ENCODE measurements at places on chromosomes 5 and 9.

DNA sequence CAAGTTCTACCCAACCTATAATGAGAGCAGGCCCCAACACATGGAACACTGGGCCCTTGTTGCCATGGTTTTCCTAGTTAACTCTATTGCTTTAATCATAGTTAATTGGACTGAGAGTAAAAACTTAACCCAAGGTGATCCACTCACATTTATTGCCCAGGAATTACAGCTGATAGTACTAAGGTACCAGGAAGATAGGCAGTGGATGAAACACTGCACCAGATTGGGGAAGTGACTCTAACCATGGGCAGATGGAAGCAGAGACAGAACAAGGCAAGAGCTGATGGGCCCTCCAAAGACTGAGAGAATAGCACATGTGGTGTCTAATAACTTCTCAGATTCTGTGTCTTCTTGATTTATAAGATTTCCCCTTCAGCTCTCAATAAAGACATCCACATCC lies 145.7 kb upstream of the TRIM32 start:
- no peak for DNase-seq

DNA sequence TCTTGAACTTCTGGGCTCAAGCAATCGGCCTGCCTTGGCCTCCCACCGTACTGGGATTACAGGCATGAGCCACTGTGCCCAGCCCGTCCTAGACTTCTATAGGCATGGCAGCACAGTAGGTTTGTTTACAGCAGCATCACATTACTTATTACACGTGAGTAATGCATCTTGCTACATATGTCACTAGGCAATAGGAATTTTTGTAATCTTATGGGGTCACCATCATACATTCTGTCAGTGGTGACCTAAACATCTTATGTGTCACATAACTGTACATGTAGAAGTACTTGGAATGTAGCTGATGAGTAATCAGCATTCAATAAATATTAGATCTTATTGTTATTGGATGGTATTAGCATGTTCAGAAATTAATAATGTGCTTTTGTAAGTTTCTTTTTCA lies 22.9 kb upstream of the ABCA1 start:
- DNase-seq: no peak

DNA sequence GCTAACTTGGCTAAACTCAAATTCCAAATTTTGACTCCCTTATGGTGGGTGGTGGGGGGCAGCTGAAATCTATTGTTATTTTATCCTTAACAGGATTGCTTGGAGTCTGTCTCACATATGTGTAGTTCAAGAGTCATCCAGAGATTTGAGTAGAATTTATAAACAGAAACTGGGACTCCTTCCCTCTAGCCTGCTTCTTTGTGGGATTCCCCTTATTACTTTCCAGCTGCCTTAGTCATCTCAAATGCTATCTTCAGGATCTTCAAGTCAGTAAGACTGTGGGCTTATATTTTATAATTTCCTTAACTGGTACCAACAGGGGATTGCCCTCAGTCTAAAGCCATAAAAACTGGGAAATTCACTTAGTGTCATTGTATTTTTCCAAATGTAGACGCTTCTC lies 55.5 kb downstream of the NNT start:
- no peak for DNase-seq

- DNase-seq: no peak
Measured at GRCh38 chr9:68896486-68896885, 117.4 kb downstream of the PRKACG start.

- no peak for DNase-seq
Measured at GRCh38 chr5:64576250-64576649, 70.4 kb downstream of the RGS7BP start.

GRCh38 chr5:141947316-141947715 lies 10.7 kb downstream of the PCDH12 start:
- no peak for DNase-seq

GRCh38 chr5:153619771-153620170 lies 129.3 kb downstream of the GRIA1 start:
- DNase-seq: no peak

DNA sequence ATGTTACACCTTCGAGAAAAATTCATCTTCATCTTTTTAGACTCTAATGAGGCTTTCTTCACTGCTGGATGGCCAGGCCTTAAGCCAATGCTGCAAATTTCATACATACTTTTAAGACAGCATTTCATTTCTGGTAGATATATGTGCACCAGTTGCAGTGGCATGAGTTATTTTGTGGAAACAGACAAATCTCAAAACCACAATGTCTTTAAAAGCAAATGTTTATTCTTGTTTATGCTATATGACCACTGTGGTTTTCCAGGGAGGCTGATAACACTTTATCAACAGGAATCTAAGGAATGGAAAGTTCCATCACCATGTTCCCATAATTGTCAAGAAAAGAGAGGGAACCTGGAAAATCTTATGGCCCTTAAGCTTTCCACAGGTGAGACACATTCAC lies 27.7 kb downstream of the CDH9 start:
- DNase-seq: no peak

DNA sequence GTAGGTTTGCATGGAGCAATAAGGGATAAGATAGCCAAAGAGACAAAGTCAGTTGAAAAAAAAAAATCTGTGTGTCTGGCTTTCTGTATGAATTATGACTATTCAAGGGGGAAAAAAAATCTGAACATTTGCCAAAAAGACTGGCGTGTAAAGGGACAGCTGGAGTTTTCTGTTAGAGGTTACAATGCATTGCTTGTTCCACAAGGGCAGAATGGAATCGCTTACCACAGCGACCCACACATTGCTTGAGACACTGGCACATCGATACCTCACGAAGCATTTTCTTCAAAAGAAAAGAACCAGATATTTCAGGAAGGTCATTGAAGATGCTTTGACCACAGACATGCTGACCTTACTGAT lies 327.8 kb downstream of the TMEM167A start:
- no peak for DNase-seq

DNA sequence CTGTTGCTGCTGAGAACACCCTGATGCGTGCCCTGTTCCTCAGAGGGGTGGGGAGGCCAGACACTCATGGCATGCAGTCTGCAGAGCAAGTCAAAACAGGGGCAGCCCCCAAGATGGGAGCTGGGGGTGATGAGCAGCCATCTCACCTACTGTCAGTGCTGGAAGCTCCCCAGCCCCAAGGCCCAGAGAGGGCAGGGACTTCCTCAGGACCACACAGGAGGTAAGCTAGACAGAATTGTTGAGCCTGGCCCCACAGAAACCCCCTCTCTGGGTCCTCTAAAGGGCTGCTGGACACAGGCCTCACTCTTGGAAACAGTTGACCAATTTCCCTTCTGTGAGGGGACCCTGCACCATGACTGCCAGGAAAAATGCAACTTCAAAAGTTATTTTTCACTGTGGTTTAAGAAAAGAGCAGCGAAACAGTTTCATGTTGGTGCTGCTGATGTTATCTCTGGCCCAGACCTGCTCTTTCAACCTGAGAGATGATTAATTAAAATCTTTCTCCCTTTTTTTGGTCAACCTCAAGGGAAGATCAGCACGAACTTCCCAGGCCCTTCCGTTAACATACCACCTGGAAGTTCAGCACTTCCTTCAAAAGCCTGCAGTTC lies 9.6 kb downstream of the CSF2 start:
- no peak for DNase-seq

DNA sequence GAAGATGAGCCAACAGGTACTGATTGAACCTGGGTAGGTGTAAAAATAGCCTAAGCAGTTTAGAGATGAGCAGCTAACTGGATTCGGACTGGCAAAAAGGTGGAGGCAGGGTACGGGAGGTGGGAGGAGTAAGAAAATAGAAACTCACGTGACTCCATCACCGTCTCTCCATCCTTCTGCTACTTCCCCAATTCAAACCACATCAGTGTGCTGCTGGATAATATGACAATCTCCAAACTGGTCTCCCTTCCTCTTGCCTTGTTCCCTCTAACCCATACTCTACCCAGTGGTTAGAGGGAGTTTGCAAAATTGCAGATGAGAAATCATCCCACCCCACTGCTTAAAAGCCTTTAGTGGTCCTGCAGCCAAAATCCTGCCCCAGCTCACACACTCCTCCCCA lies 42.7 kb downstream of the RIGI start:
- no peak for DNase-seq

- no peak for DNase-seq
Measured at GRCh38 chr5:64923151-64923685, 154.5 kb downstream of the CWC27 start.

DNA sequence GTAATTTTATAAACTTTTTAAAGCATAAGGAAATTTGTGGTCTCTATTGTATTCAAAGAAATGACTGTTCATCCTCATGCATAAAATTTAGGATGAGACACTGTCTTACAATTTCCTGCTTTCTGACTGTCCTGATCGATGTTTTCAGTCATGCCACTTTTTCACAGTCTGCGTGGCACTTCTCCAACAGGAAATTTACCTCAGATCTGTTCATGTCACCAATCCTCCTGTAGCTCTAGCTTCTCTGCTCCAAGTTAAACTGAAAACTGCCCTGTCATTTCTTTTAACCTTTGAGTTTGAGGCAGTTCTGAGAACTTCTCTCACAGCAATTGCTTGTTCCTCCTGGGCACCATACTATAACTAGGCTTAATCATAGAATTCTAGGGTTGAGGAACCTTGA lies 455.1 kb downstream of the EFNA5 start:
- no peak for DNase-seq

DNA sequence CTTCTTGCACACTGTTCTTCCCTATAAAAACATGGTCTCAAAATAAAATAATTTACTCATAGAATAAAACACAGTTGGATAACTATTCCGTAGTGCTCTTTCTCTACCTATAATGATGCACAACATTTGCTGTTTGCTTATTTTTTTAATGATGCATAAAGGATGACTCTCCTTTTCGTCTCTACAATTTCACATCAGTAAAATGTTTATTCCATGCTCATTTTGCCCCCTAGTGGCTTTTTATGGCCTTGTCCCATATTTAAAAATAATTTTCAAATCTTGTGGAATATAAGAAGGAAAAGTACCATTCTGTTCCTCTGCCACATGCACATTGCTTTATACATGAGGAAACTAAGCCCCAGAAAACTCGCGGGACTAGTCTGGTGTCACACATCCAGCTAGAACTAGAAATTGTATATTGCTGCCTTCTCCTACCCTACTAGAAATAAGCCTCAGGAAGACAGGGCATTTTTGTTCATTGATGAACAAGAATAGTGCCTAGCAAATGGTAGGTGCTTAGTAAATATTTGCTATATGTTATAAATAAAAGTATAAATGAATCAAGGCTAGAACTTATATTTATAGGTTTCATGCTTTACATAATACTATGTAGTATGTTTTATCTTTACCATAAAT lies 12.7 kb downstream of the KCTD16 start:
- DNase-seq: no peak

- DNase-seq: no peak
Measured at GRCh38 chr5:72760259-72760658, 56.2 kb upstream of the TNPO1 start.

- DNase-seq: no peak
Measured at GRCh38 chr5:163497315-163497714, 8.1 kb upstream of the MAT2B start.

DNA sequence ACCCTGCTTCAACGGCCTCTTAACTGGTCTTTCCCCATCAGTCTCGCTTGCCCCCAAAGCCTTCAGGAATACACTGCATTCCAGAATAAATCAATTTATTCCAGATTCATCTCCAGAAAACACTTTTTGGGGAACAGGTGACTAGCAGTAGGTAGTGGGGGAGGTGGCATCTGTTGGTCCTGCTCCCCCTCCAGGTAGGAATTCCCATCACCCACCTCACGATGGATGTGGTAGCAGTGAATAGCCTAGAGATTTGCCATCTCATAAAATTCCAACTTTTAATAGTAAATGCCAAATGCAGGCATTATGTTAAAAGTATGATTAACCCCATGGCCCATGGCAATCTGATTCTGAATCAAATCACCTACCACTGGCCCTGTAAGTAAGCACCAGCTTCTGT lies 142.7 kb downstream of the MED27 start:
- DNase-seq: no peak

Data from cortex of kidney (tissue), 1 donor.